ENCODE measurements at places on chromosomes 2 and 18. TPM values are rescaled to one million over a fixed set of nuclear protein-coding genes. Genes with fewer than 3 reads are reported as not detected.

- H3K4me1 ChIP-seq: no peaks in the 10 kb centered on the region
- H3K27me3 ChIP-seq: no peaks in the 10 kb centered on the region
- H3K4me3 ChIP-seq: no peak overlapping the region
- H3K36me3 ChIP-seq: no peaks in the 10 kb centered on the region
Observed at GRCh38 chr2:213551526-213551925, 267.3 kb downstream of the SPAG16 start.

- H3K27me3 ChIP-seq: no peaks in the 10 kb centered on the region
- peaks cover 21% of the 10 kb centered on the region for H3K4me1 ChIP-seq
- H3K4me3 ChIP-seq: no peak overlapping the region
Observed at GRCh38 chr18:10086458-10087210, 172.8 kb downstream of the VAPA start.

DNA sequence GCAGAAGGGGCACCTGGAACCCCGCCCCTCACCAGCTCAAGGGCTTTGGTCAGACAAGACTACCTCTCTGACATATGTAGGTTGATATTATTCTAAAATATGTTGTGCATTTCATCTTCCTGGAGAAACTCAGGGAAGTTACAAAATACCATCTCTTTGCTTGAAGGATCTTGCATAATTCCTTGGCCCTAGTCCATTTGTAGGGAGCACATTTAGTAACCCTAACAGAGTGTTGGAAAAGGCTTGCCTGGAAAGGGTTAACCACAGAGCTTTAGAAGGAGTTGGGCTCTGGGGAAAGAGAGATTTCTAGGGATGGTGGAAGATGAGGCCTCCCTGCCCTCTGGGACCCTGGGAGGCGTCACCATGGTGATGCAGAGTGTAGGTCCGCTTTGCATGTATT is 143.0 kb upstream of the SLC1A4 start:
- no peak overlapping the region for H3K27ac ChIP-seq
- no peak overlapping the region for H3K4me3 ChIP-seq
- H3K27me3 ChIP-seq: no peaks in the 10 kb centered on the region
- DNase-seq: no peak
- H3K4me1 ChIP-seq: peaks cover 6% of the 10 kb centered on the region

DNA sequence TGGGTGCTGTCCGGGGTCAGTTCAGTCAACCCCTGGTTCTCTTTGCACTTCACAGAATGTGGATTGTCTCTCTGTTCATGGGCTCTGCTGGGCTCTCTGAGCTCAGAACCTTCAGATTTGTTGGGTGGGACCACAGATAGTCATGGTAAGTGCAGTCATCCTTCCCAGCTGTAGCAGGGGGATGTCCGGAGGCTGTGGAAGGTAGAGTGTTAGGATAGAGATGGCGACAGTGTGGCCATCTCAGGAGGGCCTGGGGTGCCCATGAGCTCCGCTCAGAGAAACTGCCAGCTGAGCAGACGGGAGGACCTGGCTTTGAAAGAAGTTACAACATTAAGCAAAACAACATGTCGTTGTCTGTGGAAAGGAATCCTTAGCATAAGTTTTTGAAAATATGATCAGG is 149.8 kb downstream of the FAM210A start:
- H3K4me3 ChIP-seq: no peak overlapping the region
- H3K27me3 ChIP-seq: peaks cover 5% of the 10 kb centered on the region
- H3K36me3 ChIP-seq: no peaks in the 10 kb centered on the region
- peaks cover 3% of the 10 kb centered on the region for H3K4me1 ChIP-seq
- no peak overlapping the region for H3K27ac ChIP-seq

- no peak for DNase-seq
- H3K4me1 ChIP-seq: peaks cover 53% of the 10 kb centered on the region
- H3K4me3 ChIP-seq: no peak overlapping the region
- no peaks in the 10 kb centered on the region for H3K27me3 ChIP-seq
- H3K36me3 ChIP-seq: no peaks in the 10 kb centered on the region
Observed at GRCh38 chr2:10171006-10171800, 48.7 kb downstream of the RRM2 start.

DNA sequence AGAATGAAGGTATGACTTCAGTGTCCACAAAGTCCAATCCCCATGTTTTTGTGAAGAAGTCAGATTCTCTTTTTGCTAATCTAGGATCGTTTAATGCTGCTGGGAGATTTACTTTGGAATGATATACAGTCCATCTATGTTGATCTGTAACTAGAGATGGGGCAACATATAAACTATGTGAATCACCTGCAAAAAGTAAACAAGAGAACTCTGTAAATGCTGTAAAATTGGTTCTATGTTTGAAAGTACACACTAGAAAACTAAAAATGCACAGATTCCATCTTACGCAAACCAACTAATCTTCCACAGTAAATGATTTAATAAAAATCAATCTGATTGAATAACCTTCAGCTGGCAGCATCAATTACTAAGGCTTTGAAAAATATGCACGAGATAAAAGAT is 37.5 kb downstream of the VPS54 start:
- peaks cover 9% of the 10 kb centered on the region for H3K4me1 ChIP-seq
- no peak for DNase-seq
- H3K4me3 ChIP-seq: no peak overlapping the region
- peaks cover 48% of the 10 kb centered on the region for H3K36me3 ChIP-seq
- H3K27me3 ChIP-seq: no peaks in the 10 kb centered on the region

- H3K27me3 ChIP-seq: no peaks in the 10 kb centered on the region
- peak overlapping the region; percentile 95 for H3K27ac ChIP-seq
- H3K36me3 ChIP-seq: peaks cover 3% of the 10 kb centered on the region
- DNase-seq: peak; percentile 91
Observed at GRCh38 chr2:207166039-207166348, 246 bp upstream of the KLF7 start.

GRCh38 chr2:239180526-239181073 is 220.2 kb downstream of the HDAC4 start:
- H3K27me3 ChIP-seq: no peaks in the 10 kb centered on the region
- peak overlapping the region; percentile 31 for H3K27ac ChIP-seq
- H3K36me3 ChIP-seq: peaks cover 30% of the 10 kb centered on the region
- DNase-seq: no peak

GRCh38 chr2:62873603-62874002 is 168.1 kb downstream of the EHBP1 start:
- H3K4me1 ChIP-seq: no peaks in the 10 kb centered on the region
- H3K4me3 ChIP-seq: no peak overlapping the region
- DNase-seq: no peak
- no peak overlapping the region for H3K27ac ChIP-seq
- peaks cover 65% of the 10 kb centered on the region for H3K36me3 ChIP-seq

- no peaks in the 10 kb centered on the region for H3K36me3 ChIP-seq
- peak overlapping the region; percentile 85 for H3K27ac ChIP-seq
- DNase-seq: peak; percentile 67
- no peak overlapping the region for H3K4me3 ChIP-seq
Observed at GRCh38 chr2:189412330-189412953, 28.8 kb upstream of the WDR75 start.

DNA sequence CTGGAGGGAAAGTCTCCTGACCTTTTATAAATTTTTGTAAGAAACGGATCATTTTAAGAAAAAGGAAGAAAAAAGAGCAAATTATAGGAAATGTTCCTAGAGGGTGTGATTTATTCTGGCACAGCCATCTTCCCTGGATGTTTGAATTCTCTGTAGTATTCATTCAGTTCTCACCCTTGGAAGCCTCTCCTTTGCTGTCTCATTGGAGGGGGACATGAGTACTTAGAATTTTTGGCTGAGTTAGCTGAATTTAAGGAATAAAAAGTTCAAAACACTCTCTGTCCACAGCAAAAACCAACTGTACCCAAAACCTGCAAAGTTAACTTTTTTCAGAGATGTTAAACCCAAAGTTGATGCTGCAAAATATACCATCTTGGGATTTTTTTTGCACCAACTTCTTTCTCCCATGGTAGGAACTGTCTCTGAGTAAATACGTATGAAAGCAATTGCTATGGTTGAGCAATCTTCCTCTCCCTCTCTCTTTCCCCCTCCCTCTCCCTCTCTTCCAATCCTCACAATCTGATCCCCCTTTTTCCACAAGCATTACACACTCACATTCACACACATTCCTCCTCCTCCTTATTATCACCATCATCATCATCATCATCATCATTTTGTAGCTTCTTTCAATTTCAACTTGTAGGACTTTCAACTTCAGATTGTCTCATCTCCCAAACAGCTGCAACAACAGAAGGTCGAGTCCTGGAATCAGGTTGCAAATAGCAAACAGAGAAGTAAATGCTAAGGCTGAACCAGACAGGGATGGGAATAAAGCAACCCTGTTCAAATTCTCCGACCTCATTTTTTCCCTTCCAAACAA is 183.7 kb downstream of the GFPT1 start:
- H3K27me3 ChIP-seq: no peaks in the 10 kb centered on the region
- peaks cover 3% of the 10 kb centered on the region for H3K4me1 ChIP-seq
- H3K27ac ChIP-seq: no peak overlapping the region
- no peak overlapping the region for H3K4me3 ChIP-seq
- peaks cover 34% of the 10 kb centered on the region for H3K36me3 ChIP-seq

DNA sequence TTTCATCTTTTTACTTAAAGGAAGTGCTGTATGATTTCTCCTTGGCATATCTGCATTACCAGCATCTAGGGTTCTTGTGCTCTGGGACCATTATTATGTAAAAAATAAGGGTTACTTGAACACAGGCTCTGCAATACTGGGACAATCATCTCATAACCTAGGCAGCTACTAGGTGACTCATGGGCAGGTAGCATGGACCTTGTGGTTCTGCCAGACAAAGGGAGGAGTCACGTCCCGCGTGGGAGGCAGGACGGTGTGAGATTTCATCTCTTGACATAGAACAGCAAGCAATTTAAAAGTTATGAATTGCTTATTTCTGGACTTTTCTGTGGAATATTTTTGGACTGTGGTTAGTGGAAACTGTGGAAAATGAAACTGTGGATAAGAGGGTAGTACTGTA is 34.1 kb downstream of the ASAP2 start:
- no peak for DNase-seq
- H3K27me3 ChIP-seq: peaks cover 13% of the 10 kb centered on the region
- no peaks in the 10 kb centered on the region for H3K36me3 ChIP-seq
- H3K27ac ChIP-seq: no peak overlapping the region
- H3K4me3 ChIP-seq: no peak overlapping the region

GRCh38 chr18:76679945-76680344 is 142.4 kb upstream of the ZNF236 start:
- no peak overlapping the region for H3K4me3 ChIP-seq
- no peaks in the 10 kb centered on the region for H3K36me3 ChIP-seq
- H3K4me1 ChIP-seq: peaks cover 4% of the 10 kb centered on the region
- H3K27me3 ChIP-seq: peaks cover 5% of the 10 kb centered on the region

GRCh38 chr2:234334151-234334550 is 162.7 kb downstream of the ARL4C start:
- H3K36me3 ChIP-seq: no peaks in the 10 kb centered on the region
- H3K4me1 ChIP-seq: peaks cover 15% of the 10 kb centered on the region
- DNase-seq: no peak
- peak overlapping the region; percentile 87 for H3K27ac ChIP-seq
- H3K27me3 ChIP-seq: no peaks in the 10 kb centered on the region
- no peak overlapping the region for H3K4me3 ChIP-seq

DNA sequence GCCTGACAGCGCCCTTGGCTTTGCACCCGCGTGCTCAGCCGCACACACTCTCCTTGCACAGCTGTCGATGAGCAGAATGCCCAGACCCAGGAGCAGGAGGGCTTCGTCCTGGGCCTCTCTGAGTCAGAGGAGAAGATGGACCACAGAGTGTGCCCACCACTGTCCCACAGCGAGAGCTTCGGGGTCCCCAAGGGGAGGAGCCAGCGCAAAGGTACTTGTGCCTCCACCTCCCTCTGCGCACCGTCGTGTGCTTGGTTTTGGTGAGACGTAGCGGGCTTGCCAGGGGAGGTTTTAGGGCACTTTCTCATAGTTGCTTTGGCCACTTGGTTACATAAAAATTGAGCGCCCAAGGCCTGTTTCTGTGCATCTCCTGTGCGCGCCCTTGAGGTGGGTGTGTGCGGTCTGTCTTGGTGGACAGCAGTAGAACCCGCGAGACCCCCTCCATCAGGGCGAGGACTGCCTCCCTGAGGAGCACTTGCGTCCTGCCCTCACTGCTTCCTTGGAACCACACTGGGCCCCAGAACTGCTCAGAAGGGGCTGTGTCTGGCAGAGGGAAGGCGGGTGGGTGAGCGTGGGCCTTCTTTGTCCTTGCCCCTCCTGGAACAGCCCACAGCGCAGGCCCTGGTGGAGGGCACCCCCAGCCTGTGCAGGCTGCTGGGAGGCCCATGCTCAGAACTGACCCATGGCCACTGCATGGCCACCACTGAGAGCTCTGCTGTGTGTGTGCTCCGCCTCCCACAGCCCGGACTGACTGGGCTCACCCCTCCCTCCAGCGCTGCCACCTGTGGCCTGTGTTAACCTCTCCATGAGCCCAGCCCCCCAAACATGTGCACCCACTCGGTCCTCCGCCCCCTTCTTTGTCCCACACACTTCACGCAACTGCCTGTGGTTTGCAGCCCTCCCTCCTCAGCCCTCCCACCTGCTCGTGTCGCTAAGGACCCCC is 95.9 kb downstream of the DGKD start:
- H3K27ac ChIP-seq: no peak overlapping the region
- H3K4me3 ChIP-seq: no peak overlapping the region
- DNase-seq: no peak
- H3K27me3 ChIP-seq: no peaks in the 10 kb centered on the region
- H3K4me1 ChIP-seq: no peaks in the 10 kb centered on the region

GRCh38 chr2:177175917-177176668 is 36.5 kb upstream of the HNRNPA3 start:
- H3K27me3 ChIP-seq: no peaks in the 10 kb centered on the region
- peak overlapping the region; percentile 47 for H3K27ac ChIP-seq
- no peaks in the 10 kb centered on the region for H3K36me3 ChIP-seq
- H3K4me1 ChIP-seq: peaks cover 21% of the 10 kb centered on the region
- no peak for DNase-seq
- H3K4me3 ChIP-seq: no peak overlapping the region

DNA sequence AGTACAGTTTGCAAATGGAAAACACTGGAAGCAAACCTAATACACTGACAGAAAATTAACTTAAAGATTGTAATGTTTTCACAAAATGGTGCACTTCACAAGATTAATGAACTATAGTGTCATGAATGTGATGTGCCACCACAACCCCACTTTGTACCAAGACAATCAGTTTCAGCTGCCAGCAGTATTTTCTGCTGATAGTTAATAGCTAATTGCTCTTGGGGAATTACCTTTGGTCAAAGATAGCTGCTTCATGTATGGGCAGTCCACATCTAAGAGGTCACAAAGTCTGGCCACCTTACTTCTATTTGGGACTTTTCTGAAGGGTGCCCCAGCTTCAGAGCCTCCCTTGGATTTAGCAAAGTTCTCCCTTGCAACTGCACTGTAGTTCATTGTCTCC is 254.0 kb downstream of the CALCRL start:
- H3K27ac ChIP-seq: no peak overlapping the region
- no peak for DNase-seq
- peaks cover 2% of the 10 kb centered on the region for H3K27me3 ChIP-seq
- no peak overlapping the region for H3K4me3 ChIP-seq

GRCh38 chr2:8586457-8587051 is 95.3 kb upstream of the ID2 start:
- H3K36me3 ChIP-seq: no peaks in the 10 kb centered on the region
- no peaks in the 10 kb centered on the region for H3K27me3 ChIP-seq
- no peak for DNase-seq
- peaks cover 51% of the 10 kb centered on the region for H3K4me1 ChIP-seq
- H3K27ac ChIP-seq: peak overlapping the region; percentile 21
- H3K4me3 ChIP-seq: no peak overlapping the region

The FIGN gene
- 11.5 TPM for total RNA-seq

The SCYGR4 gene
- total RNA-seq: not detected

The PTPRM gene
- total RNA-seq: 72.7 TPM

The PTPN18 gene
- 21.3 TPM for total RNA-seq

The NAT8 gene
- total RNA-seq: not detected

The CD207 gene
- not detected for total RNA-seq

The PTPRN gene
- total RNA-seq: 0.38 TPM

The MDH1B gene
- 1.3 TPM for total RNA-seq

The RAPGEF4 gene
- total RNA-seq: 24.7 TPM

The LRRC30 gene
- not detected for total RNA-seq

The NGEF gene
- total RNA-seq: 1.3 TPM

All from mesothelial cell of epicardium (in vitro differentiated cells).